Right kidney (tissue), 9 donors: ENCODE measurements at places on chromosomes 2 and 18.

GRCh38 chr2:73307720-73308119, 14.4 kb upstream of the EGR4 start:
- no peak for DNase-seq

DNA sequence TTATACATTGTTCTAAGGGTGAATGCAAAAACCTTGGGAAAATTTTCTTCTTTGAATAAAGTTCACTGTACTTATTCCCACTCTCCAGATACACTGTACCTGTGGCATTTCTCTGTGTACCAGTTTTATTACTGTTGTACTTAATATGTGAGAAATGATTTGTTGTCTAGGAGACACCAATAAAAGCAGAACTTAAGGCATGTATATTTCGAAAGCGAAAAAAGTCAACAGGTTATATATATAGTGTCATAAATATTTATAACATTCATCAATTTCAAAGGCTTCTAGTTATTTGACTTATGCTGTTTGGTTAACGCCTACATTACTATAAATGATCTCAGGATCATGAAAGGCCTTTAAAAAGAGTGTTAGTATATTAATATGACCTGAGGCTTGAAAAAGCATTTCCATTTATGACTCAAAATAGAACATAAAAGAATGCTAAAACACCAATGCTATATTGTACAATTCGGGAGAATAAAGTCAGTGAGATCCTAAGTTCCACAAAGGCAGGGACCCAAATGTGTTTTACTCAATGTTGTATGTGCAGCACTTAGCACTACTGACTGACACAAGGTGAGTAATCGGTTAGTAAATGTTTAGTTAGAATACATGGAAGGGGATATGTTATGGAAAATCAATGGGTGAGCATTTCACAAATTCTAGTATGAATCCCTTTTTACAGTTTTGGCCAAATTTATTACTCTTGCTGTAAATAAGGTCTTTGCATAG, 32.2 kb upstream of the HNRNPA3 start:
- DNase-seq, result no peak

DNA sequence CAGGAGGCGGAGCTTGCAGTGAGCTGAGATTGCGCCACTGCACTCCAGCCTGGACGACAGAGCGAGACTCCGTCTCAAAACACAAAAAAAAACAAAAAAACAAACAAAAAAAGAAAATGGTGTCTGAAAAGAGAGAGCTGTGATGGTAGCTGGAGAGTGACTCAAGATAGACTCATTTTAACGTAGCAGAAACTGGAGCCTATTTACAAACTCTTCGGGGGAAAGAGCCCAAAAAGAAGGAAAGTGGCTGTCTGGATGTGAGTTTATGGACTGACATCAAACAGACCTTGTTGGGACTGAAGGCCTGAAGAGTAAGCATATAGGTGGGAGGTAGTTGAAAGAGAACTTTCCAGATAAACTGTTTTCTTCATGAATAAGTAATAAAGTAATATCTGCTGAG, 51.8 kb downstream of the LIMS1 start:
- no peak for DNase-seq

- no peak for DNase-seq
Measured at GRCh38 chr18:44093253-44093652, 587.4 kb upstream of the SETBP1 start.

- no peak for DNase-seq
Measured at GRCh38 chr2:135969655-135970387, 15.6 kb downstream of the DARS1 start.
